ENCODE measurements at places on chromosomes 1 and 21.

DNA sequence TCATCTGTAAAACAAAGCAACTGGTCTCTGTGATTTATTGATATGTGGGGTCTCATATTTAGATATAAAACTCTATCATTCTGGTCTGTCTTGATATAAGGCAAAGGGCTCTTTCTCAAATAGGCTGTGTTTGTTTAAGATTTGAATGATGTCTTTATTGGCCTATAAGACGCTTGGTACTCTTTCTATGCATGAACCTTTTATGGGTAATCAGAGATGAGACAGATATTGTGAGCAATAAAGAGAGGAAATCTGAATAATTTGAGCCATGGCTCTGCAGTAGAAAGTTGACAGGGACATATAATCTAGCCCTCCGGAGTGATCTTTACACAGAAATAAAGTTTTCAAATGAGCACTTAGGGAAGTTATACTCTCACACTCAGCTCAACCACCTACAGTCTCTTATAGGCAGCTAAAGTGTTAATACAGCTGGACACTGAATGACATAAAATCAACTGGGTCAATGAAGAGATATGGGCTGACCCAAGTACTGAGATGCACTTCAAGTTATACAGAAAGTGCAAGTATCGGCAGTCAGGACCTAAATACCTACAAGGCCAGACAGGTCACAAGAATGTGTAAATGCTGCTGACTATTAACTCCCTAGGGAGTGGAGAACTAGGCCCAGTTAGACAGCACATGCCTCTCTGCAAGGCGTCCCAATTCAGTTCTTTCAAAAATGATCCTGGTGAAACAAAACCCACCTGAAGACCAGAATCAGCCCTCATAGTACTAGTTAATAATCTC is 111.0 kb downstream of the PTPN14 start:
- DNase-seq, result no peak

DNA sequence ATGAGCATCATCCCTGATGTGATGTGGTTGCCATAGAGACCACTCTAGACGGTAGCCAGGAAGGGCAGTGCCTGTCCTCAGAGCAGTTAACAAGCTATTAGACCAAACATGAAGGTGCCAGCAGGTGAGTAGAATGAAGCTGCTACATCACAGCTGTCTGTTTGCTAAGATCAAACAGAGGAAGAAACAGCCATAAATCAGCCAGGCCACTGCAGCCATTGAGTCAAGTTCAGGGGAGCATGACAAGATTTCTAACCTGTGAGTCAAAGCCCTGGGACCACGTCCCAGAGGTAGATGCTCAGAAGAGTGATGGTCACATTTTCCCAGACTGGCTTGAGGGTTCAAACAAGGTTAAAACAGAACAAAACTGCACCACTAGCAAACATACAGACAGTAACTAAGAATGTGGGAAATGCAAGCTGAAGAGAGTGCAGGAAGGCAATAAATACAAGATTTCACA is 450.6 kb upstream of the DAB1 start:
- no peak for DNase-seq

GRCh38 chr1:32249831-32250525 is 1.1 kb upstream of the LCK start:
- peak; percentile 95 for DNase-seq

DNA sequence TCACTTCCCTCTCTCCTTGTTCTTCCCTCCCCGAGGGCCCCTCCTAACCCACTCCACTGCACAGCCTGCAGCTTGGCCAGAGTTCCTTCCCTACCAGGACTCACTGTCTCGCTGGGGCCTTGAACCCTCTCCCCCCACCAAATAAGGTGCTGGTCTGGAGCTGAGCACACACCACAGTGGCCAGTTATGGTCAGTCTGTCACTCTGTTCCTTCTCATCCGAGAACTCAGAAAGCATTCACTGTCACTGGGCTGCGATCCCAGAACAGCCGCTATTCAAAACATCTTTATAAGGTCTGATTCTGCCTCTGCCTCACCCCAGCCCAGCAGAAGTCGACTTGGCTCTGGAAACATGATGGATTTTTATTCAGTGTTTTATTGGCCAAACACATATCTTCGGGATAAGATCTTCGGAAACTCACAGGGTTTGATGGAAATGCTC is 19.8 kb upstream of the LBR start:
- DNase-seq, result no peak

DNA sequence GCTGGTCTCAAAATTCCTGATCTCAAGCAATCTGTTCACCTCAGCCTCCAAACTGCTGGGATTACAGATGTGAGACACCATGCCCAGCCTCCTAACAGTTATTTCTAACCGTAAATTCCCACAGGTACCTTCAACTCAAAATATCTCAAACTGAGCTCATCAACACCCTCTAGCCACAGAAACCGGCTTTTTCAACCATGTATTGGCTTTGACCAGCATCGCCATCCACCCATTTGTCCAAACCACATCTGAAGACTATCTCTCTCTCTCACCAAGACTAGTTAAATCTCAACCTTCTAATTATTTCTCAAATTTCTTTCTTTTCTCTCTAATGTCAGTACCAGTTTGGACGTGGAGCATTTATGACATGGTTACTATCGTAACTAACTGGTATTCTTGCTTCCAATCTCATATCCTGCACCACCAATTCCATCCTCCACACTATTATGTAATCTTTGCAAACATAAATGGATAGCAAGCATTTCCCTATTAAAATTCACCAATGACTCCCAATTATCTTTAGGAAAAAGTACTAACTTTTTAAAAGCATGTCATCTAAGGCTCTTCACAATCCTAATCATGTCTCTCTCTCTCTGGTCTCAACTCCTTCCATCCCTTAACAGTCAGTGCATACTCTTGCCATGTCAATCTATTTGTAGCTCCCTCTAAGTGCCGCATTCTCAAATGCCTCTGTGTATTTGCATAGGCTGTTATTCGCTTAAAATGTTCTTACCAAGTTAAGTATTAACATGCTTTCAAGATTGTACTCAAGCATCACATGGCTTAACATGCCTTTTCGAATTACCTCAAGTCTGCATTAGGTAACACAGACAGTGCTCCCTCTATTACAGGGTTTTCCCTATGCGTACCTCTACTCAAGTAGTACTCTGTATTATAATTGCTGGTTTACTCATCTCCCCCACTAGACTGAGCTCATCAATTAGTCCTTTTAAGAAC is 18.1 kb downstream of the RSBN1 start:
- DNase-seq, result no peak

GRCh38 chr1:93036672-93037071 is 42.4 kb upstream of the MTF2 start:
- DNase-seq, result no peak

GRCh38 chr1:10195570-10195969 is 14.8 kb upstream of the KIF1B start:
- no peak for DNase-seq

- no peak for DNase-seq
These were observed 35.4 kb upstream of the FOXO6 start for GRCh38 chr1:41325801-41326200.

- DNase-seq, result no peak
These were observed 30.0 kb downstream of the PODN start for GRCh38 chr1:53091841-53092645.

DNA sequence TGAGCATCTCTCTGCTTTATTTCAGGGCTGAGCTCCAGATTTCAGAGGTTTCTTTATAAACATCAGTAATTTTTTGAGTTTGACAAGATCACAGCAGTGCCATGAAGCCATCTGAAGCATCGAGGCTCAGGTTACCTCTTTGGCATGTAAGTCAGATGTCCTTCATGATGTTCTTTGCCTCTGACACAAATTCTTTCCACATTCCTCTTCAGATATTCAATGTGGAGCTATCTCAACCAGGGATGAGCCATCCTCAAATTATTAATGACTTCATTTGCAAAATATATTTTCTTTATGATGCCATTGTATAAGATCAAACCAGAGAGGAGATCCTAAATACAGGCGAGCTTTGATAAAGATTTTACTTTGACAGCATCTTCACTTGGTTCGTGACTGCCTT is 256.7 kb downstream of the COL11A1 start:
- DNase-seq, result no peak

DNA sequence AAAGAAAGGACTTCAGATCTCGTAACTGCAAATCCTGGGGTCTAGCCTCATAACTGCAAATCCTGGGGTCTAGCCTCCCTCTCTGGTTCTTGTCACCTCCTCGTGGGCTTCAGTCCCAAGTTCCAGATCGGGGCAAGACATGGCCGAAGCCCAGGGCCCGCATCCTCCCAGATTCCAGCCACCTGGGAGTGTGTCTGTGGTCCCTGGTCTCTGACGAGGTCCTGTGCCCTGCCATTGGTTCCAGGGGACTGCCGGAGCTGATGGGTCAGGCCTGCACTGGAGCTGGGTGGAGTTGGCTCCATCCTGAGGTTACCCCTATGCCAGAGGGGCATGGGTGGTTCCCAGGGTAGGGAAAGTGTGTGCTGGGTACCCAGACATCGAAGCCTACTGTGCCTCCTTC is 17.7 kb upstream of the C1orf174 start:
- no peak for DNase-seq

- peak; percentile 70 for DNase-seq
These were observed 5.2 kb downstream of the LDLRAP1 start for GRCh38 chr1:25548601-25549000.

- DNase-seq, result no peak
These were observed 27.5 kb upstream of the DNAJC6 start for GRCh38 chr1:65281846-65282245.

DNA sequence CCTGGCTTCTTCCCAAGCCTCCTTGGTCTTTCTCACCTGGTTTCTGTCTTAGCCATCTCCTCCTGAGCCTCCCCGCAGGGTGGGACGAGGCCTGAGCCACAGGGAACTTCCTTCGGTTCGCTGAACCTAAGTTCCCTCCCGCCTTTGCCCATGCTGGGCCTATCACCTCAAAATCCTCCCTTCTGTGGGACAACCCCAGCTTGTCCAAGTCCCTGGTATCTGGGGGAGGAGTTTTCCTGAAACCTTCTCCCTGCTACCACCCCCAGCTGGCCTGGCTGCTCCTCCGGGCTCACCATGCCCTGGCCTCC is 27.7 kb upstream of the VPS13D start:
- no peak for DNase-seq

- DNase-seq, result no peak
These were observed 274.5 kb upstream of the C1orf174 start for GRCh38 chr1:4174291-4175200.

DNA sequence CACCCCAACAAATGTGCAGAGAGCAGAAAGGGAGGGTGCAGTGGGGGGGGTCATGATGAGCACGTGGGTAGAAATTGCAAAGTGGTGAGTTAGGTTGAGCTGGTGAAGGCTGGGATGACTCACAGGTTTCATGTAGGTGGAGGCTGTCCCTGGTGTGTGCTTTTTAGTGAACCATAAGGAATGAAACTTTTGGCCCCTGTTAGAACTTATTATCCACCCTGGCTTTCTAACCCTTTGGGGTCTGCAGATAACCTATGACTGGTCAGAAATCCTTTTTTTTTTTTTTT is 46.9 kb downstream of the DOP1B start:
- DNase-seq, result peak; percentile 80

DNA sequence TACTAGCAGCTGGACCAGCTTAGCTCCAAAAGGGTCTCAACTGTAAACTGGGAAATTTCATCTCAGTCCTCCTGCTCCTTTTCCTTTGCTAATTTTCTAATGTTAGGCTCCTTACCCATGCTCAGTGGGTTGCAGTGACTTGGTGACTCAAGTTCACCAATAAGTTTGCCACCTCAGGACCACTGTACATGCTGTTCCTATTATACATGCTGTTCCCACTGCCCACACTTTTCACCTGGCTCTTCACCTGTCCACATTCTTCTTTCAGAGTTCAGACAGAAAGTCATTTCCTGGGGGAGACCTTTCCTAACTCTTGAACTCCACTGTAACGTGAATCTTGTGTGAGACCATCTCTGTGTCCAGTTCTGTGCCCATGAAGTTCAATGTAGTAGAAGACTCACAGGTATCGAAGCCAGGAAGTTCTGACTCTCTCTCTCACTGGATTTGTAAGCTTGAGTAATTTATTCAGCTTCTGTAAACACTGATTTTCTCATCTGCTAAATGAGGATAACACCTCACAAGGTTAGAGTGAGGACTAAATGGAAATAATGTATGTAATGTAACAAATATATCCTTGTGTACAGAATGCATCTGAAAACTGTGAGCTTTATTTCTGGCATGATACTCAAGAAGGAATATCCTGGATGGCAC is 17.9 kb downstream of the CD2 start:
- no peak for DNase-seq

DNA sequence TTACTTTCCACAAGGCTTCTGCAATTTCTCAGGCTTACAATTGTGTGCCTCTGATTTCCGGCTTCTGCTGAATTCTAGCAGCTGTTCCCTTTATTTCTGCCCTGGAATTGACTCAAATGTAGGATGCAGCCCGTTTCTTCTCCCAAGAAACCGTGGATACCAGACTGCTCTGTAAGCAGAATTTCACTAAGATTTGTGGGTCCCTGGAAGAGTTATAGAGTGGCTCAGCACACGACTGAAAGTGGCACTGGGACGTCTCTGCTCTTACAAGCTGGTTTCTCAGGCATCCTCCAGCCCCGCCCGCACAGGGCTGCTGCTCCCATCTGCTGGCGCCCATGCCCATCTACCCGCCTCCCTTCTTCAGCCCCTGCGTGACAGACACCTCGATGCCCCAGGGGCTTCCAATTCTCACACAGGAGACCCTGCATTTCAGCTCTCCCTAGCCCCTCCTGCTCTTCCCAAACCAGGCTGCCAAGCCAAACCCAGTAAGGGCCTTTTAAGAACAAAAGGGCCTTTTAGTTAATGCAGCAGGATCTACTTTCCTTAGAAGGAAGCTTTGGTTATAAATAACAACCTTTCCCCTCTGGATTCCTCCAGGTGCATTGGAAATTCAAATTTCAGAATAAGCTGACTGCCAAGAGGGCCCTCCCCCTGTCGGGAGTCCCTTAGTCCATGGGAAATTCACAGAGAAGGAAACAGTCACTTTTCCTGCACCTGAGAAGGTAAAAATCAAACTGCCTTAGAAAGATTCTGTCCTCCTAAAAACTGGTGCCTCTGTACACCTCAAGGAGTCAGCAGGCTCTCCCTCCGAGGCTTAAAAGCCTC is 45.4 kb upstream of the TENT5B start:
- peak; percentile 28 for DNase-seq

- peak; percentile 77 for DNase-seq
These were observed 735 bp downstream of the TTC13 start for GRCh38 chr1:230977761-230978490.

GRCh38 chr1:113488576-113489177 is 98.4 kb downstream of the MAGI3 start:
- no peak for DNase-seq

DNA sequence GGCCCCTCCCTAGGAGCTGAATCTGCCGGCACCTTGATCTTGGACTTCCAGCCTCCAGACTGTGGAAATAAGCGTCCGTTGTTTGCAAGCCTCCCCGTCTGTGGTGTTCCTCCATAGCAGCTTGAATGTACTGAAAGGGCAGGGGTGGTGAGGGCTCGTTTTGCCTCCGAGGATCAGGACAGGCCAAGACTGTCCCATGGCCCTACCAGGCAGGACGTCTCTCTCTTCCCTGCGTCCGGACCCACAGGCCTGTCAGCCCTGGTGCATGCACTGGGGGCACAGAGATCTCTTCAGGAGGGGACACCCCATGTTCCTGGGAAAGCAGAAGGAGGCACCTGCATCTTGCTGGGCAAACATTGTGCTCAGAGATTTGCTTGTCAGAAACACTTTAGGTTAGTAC is 156.3 kb upstream of the C1orf174 start:
- DNase-seq, result no peak
